ENCODE measurements at places on chromosomes 11 and 22. TPM values are rescaled to one million over a fixed set of nuclear protein-coding genes. Genes with fewer than 3 reads are reported as not detected.

TMEM218 gene
- polyA plus RNA-seq = 52.9 TPM

CRELD2 gene
- 34.0 TPM for polyA plus RNA-seq

MMP13 gene
- 0.06 TPM for polyA plus RNA-seq

KCNJ1 gene
- polyA plus RNA-seq = not detected

BSCL2 gene
- 50.3 TPM for polyA plus RNA-seq

PIH1D2 gene
- 6.5 TPM for polyA plus RNA-seq

DLG2 gene
- polyA plus RNA-seq = 13.2 TPM

C11orf42 gene
- 0.60 TPM for polyA plus RNA-seq

BIK gene
- polyA plus RNA-seq = 1.1 TPM

DDX6 gene
- 136 TPM for polyA plus RNA-seq

OR52E8 gene
- not detected for polyA plus RNA-seq

PHOX2A gene
- polyA plus RNA-seq = 0.13 TPM

Measured in right lung (tissue), 10 donors.